Foreskin fibroblast (primary cell): ENCODE measurements at places on chromosomes 2 and 18.

- no peak for DNase-seq
Observed at GRCh38 chr18:78728784-78729467, 250.7 kb upstream of the SALL3 start.

GRCh38 chr2:60745330-60745729, 10.7 kb upstream of the PAPOLG start:
- no peak for DNase-seq

- DNase-seq, result no peak
Observed at GRCh38 chr18:26771524-26771923, 94.0 kb downstream of the AQP4 start.

DNA sequence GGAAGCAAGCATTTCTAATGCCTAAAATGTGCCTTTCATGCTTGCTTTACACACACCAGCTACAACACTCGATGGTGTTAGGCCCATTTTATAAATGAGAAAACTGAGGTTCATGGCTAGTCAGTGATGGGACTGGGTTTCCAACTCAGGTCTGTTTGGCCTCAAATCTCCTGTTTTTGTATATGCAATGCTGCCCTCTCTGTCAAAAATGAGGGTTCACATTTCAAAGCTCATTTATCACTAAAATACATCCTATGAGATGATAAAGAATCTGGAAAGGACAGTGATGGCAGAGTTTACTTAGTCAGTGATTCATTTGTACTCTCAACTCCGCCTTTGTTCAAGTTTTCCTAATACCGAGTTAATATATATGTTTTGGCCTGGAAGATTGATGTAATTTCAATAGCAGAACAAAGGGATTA, 92.3 kb downstream of the KCTD1 start:
- peak; percentile 49 for DNase-seq

- DNase-seq, result no peak
Observed at GRCh38 chr2:219045937-219046550, 4.7 kb upstream of the CFAP65 start.

DNA sequence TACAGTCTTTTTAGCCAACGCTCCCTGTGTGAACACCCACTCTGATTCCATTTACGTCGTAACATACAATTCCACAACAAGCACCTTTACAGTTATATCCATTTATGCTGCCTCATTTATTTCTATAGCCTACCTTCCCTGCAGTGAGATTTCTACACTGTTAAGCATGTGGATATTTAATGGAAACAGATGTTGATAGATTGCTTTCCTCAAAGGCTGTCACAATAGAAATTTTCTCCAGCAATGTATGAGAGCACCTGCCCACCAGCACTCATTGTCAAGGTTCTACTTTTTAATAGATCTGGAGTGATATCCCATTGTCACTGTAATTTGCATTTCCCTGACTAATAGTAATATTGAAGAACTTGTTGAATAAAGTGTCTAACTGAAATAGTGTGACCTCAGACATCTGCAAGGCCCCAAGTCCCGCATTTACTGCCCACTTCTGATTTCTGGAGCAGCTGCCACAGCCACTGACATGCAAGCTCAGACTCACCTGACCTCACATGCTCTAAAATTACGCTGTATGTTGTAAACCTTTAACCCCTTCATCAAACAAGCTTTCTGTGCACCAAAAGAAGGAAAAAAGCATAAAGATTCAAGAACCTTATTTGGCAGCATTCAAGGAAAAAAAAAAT, 295.1 kb downstream of the CNTNAP5 start:
- DNase-seq, result no peak

DNA sequence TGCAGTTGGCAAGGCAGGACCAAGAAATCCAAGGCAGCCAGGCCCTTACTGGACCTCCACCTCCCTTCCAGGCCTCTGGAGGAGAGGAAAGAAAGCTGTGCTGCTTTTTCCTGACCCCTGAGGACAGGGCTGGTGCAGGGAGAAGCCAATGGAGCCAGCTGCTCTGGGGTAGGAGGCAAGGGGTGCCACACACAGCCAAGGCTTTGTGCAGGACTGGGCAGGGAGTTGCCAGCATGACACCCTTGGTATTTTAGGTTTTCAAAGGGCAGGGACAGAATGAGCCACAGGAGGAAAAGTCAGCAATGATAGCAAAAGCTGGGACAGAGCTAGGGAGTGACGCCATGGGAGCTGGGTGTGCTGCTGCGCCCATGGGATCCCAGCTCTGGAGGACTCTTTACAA, 22.9 kb downstream of the CCT7 start:
- no peak for DNase-seq

GRCh38 chr2:190723397-190724090, 74.7 kb downstream of the NAB1 start:
- no peak for DNase-seq

GRCh38 chr2:54572636-54573536, 116.8 kb downstream of the SPTBN1 start:
- DNase-seq, result peak; percentile 41

DNA sequence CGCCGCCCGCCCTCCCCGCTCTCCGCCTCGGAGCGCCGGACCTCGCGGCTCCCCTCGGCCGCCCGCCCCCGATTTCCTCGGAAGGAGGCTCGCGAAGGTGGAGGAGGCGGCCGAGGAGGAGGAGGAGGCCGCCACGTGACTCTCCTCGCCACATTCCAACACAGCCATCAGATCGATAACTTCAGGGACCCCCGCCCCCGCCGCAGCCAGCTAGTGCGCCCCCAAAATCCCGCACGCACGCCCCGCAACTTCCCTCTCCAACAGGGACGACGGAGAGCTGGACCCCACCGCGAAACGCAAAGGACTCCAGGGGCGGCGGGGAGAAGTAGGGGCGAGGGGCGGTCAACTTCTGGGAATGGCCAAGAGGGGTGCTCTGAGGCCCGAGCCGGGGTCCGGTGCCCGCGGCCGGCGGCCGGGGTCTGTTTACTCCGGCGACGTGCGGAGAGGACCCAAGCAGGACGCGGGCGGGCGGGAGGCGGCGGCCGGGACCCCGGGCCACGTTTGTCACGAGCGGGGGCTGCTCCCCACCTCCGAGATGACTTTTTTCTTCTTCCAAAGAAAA, 2.0 kb downstream of the ZNF521 start:
- peak; percentile 71 for DNase-seq

GRCh38 chr2:236545814-236546480, 23.7 kb upstream of the ACKR3 start:
- DNase-seq, result no peak
